Calu3 (cell line): ENCODE measurements at places on chromosomes 7 and 10. TPM values are rescaled to one million over a fixed set of nuclear protein-coding genes. Genes with fewer than 3 reads are reported as not detected.

EEF1AKMT2 gene
- 13.0 and 13.2 TPM in 2 replicates for total RNA-seq

POLR2J gene
- 29.4 and 30.6 TPM in 2 replicates for total RNA-seq

HSPB1 gene
- 72.7 and 135 TPM in 2 replicates for total RNA-seq

ELFN1 gene
- 0.27 TPM in 1 of 2 replicates, not detected in the other for total RNA-seq

NRCAM gene
- 11.1 and 15.0 TPM in 2 replicates for total RNA-seq

PLEKHS1 gene
- 5.9 and 13.8 TPM in 2 replicates for total RNA-seq

HTR7 gene
- 0.12 TPM in 1 of 2 replicates, not detected in the other for total RNA-seq

AKR1C2 gene
- total RNA-seq: 10.6 and 13.2 TPM in 2 replicates

SUGCT gene
- total RNA-seq: 1.6 and 3.5 TPM in 2 replicates

RAB19 gene
- 4.7 and 7.1 TPM in 2 replicates for total RNA-seq

NEBL gene
- total RNA-seq: 11.2 and 12.7 TPM in 2 replicates

TECTB gene
- not detected in 2 replicates for total RNA-seq

SPAM1 gene
- total RNA-seq: not detected in 2 replicates

GPR37 gene
- total RNA-seq: 7.5 and 7.9 TPM in 2 replicates

CYP26C1 gene
- 0.39 and 0.45 TPM in 2 replicates for total RNA-seq

- no peak for DNase-seq
Measured at GRCh38 chr10:7027913-7028808, 382.7 kb downstream of the SFMBT2 start.

GRCh38 chr10:132591166-132591971 is 53.8 kb downstream of the INPP5A start:
- DNase-seq: peak; percentile 46

GRCh38 chr7:93350338-93350737 is 118.2 kb downstream of the VPS50 start:
- no peak for DNase-seq

DNA sequence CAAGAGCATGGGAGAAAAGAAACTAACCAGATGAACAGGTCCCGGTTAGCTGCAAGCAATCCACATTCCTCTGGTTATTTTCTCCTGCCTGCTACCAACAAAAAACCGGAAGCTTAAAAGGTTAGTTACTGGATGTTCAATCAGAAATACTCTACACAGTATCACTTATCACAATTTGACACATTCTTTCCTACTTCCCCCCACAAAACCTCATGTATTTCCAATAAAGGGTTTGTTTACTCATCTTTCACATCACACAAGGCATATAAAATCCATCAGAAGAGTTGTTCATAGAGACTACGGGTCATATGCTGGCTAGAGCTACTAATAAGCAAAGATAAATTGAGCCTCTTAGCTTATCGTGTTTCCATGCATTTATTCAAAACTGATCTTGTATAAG is 4.8 kb downstream of the SLC25A28 start:
- DNase-seq: no peak

DNA sequence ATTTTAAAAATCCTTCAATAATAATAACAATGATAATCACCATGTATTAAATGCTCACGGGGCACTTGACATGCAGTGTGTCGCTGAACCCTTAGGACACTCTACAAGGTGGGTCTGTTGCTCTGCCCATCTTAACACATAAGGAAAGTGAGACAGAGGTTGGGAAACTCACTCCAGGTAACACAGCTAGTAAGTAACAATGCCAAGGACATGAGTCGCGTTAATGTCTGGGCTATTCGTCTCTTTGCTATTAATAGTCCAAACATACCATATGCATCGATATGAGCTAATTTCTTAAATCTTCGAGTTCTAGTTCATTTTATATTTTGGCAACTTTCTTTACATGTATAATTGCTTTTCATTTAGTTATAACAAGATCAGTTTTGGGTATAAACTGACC is 79.5 kb downstream of the BEND7 start:
- DNase-seq: no peak

DNA sequence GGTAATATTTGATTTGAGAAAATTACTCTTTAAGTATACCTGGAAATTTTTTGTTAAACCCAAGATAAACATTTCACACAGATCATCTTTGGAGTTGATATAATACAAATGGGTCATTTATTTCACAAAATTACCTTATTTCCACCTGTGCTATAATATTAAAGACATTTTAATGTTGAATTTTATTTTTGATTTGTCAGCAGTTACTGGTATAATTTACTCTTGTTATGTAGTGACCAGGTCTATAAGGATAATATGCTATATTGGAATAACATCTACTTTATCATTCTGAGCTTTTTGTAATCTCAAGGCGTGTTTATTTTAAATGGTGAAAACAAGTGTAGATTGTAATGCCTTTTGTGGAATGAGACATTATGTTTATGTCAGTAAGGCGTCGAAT is 26.6 kb downstream of the PRKAR2B start:
- DNase-seq: no peak

DNA sequence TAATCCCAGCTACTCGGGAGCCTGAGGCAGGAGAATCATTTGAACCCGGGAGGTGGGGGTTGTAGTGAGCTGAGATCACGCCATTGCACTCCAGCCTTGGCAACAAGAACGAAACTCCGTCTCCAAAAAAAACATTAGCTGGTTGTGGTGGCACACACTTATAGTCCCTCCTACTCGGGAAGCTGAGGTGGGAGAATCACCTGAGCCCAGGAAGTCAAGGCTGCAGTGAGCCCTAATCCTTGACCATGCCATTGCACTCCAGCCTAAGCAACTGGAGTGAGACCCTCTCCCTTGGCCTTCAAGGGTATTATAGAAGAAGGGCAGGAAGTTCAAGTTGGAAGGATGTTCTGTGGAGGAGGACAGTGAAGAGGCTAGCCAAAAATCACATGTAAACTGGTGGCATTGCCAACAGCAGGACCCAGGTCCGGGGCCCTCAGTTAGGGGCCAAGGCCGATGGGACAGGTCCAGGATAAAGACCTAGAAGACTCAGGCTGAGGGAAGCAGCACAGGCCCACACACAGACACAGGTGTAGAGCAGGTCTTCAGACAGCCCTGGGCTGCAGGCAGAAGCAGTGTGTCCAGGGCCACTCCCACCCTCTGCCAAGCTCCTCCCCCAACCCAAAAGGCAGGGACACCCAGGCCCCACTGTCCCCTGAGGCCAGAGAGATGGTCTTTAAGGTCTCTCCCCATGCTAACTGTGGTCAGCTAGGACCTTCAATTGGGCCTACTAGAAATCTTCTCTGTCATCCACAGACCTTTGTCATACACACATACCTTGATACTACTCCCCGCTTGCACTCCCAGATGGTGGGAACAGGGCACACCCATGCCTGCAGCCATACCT is 8.4 kb upstream of the SAMD8 start:
- no peak for DNase-seq

DNA sequence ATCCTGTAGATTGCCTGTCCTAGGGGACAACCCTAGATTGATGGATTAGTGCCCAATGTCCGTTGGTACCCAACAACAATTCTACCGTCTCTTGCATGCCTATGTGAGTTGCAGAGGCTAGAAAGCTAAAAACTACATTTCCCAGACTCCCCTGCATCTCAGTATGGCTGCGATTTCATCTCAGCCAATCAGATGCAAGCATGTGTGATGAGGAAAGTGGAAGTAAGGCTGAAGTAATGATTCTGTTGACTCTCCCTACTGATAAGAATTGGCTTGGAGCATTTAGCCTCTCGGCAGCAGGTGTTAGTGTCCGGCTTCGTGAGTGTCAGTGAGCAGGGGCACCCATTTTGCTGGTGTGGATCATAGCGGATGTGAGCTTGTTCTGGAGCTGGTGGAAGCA is 171.9 kb downstream of the FGFR2 start:
- DNase-seq: no peak

DNA sequence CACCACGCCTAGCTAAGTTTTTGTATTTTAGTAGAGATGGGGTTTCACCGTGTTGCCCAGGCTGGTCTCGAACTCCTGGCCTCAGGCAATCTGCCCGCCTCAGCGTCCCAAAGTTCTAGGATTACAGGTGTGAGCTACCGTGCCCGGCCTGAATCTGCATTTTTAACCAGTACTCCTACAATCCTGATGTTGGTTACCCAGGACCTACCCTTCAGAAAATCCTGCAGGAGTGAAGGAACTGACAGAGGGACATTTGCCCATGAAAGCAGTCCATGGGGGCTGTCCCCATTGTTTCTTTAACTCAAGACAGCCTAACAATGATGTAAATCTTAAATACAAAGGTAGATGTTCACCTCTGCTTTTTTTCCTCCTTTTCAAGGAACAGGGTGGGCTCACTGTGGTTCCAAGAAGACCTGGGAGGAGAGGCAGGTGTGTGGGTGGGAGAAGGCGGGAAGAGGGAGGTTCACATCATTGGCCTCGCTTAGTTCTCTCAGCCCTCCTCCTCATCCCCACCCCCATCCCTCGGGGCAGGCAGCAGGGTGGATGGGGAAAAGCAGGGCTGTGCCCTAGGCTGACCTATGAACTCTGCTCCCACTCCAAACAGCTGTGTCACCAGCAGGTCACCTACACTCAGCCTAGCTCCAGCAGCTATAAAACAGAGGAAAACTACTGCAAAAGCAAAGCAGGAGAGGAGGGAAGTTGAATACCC is 13.5 kb downstream of the LRRC20 start:
- no peak for DNase-seq

DNA sequence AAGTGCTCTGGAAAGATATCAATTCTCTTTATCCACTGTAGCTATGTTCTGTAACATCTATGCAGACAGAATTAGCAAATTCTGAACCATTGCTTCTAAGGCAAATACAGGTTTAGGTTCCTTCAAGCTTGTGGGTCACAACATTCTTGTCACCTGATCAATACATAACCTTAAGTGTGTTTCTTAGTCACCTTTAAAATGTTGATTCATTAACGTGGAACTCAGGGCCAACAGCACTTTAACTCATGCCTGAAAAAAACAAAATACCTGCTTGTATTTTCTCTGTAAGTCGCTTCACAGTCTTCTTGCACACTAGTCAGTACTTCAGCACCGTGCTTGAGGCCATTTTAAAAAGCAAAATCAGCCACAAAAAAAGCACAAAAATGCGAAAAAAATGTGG is 35.2 kb upstream of the TRIL start:
- DNase-seq: no peak

- no peak for DNase-seq
Measured at GRCh38 chr10:47266602-47267001, 33.4 kb upstream of the GDF10 start.

DNA sequence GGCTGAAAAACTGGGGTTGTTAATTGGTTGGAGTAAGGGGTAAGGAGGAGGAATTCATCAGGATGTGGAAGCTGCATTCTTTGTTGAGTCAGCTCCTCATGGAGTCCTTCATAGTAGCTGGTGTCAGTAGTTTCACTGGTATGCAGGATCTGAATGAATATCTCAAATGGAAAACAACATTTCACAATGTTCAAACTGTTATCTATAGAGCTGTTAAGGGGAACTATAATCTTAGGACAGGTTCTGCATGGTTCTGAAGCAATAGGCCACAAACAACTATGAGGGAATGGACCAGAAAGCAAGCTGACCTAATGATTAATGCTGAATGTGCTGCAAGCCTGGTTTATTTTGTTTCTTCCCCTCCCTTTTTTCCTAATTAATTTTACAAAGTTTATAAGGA is 225.8 kb downstream of the IPMK start:
- DNase-seq: no peak

DNA sequence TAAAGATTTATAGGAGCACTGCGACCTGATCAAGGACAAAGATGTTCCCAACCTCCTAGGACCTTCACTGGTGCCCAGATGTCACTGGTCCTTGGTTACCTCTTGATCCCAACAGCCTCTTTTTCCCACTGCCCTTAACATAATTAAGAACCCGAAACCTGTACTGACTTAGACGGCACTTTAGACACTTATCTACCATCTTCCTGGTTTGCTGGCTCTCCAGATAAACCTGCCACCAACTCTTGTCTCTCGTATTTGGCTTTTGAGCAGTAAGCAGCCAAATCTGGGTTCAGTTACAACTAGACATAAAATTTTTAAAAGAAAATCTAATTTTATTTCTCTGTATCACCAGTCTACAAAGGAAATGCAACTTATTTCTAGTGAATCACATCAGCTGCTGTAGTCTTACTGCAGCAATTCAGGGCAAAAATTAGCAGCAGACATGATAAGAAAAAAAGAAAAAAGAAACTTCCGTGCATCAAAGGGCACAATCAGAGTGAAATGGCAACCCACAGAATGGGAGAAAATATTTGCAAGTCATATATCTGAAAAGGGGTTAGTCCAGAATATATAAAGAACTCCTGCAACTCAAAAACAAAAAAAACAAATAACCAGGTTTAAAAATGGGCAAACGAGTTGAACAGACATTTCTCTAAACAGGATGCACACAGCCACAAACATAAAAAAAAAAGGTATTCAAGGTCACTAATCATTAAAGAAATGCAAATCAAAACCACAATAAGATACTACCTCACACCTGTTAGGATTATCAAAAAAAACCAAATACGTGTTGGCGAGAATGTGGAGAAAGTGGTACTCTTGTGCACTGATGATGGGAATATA is 9.4 kb downstream of the ASB13 start:
- DNase-seq: no peak

- DNase-seq: no peak
Measured at GRCh38 chr10:2682491-2682890, 384.9 kb upstream of the PFKP start.

DNA sequence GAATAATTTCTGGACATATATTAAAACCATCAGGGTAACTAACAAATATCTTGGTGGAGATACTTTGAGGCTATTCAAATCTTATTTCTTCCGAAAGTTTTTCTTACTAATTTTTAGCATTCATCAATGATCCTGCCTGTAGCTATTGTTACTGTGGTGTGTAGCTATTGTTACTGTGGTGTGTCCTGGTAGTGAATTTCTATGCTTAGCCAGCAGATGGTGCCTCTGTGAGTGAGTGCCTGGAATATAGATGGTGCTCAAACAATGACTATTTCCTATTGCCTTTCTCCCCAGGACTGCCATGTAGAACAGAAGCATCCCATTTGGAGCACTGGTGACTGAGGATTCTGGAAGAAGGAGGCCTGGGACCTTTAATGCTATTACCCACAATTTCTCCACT is 245.7 kb downstream of the CCSER2 start:
- no peak for DNase-seq

- DNase-seq: no peak
Measured at GRCh38 chr10:61632057-61632670, 30.6 kb upstream of the CABCOCO1 start.

GRCh38 chr7:15567652-15568051 is 5.8 kb upstream of the AGMO start:
- DNase-seq: no peak

- DNase-seq: no peak
Measured at GRCh38 chr7:135713836-135714470, 14.0 kb downstream of the SLC13A4 start.

DNA sequence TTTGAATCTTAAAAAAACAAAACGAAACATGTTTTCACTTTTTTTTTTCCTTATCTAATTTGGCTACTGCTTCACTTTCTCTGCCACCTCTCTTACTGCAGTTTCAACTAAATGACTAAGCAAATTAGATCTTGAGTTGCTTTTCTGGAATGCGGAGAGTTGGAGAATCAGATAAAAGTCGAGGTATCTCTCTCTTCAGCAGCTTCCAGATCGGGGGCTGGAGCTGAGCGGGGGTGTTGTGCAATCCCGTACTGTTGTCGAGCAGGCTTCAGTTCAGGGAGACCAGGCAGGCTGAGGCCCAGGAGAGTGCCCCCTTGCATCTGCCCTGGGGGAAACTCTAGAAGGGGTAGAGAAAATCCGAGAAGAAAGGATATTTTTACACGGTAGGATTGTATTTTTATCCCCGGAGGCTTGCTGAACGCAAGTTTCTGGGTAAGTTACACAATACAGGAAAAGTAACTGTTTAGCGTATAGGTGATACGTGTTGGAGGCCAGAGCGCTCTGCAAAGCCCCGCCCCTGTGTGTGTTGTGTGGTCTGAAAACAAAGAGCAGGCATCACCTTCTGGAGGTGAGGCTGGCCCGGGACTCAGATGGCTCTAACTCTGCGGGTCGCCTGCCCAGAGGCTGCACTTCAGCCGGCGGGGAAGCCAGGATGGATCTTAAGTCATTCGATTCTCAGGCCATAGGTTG is 116.6 kb downstream of the KLF6 start:
- peak; percentile 73 for DNase-seq

GRCh38 chr10:49750546-49750945 is 11.6 kb downstream of the OGDHL start:
- DNase-seq: no peak
